ENCODE measurements at places on chromosomes 3 and 15. TPM values are rescaled to one million over a fixed set of nuclear protein-coding genes. Genes with fewer than 3 reads are reported as not detected.

DNA sequence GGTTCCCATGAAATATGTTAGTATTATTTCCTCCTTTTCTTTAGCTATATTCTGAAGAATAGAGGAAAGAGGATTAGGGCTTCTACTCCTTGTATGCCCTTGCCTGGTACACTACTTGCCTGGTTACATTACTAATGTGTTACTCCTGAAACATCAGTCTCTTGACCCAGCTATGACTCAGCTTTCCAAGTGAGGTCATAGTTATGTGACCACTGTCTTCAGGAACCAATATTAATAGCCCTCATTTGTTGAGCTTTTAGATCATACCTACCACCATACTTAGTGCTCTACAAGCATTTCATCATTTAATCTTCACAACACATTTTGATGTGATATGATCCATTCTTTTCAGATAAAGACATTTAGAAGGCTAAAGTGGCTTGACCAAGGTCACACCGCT, 60.3 kb downstream of the CMSS1 start:
- no peaks in the 10 kb centered on the region for H3K36me3 ChIP-seq
- no peak for DNase-seq
- no peak overlapping the region for H3K4me3 ChIP-seq
- H3K4me1 ChIP-seq, result peaks cover 8% of the 10 kb centered on the region
- no peak overlapping the region for H3K27ac ChIP-seq
- no peaks in the 10 kb centered on the region for H3K27me3 ChIP-seq

GRCh38 chr15:22974745-22975144, 5.4 kb downstream of the CYFIP1 start:
- H3K27me3 ChIP-seq, result peaks cover 4% of the 10 kb centered on the region
- no peak for DNase-seq
- no peak overlapping the region for H3K27ac ChIP-seq
- peaks cover 13% of the 10 kb centered on the region for H3K4me1 ChIP-seq
- no peak overlapping the region for H3K4me3 ChIP-seq
- no peaks in the 10 kb centered on the region for H3K36me3 ChIP-seq

GRCh38 chr15:88636654-88637053, 2.2 kb upstream of the ISG20 start:
- peak overlapping the region; percentile 99 for H3K27ac ChIP-seq
- H3K27me3 ChIP-seq, result no peaks in the 10 kb centered on the region
- DNase-seq, result no peak
- H3K36me3 ChIP-seq, result no peaks in the 10 kb centered on the region
- peaks cover 81% of the 10 kb centered on the region for H3K4me1 ChIP-seq

ISG20 gene
- 232 TPM for polyA plus RNA-seq

DNA sequence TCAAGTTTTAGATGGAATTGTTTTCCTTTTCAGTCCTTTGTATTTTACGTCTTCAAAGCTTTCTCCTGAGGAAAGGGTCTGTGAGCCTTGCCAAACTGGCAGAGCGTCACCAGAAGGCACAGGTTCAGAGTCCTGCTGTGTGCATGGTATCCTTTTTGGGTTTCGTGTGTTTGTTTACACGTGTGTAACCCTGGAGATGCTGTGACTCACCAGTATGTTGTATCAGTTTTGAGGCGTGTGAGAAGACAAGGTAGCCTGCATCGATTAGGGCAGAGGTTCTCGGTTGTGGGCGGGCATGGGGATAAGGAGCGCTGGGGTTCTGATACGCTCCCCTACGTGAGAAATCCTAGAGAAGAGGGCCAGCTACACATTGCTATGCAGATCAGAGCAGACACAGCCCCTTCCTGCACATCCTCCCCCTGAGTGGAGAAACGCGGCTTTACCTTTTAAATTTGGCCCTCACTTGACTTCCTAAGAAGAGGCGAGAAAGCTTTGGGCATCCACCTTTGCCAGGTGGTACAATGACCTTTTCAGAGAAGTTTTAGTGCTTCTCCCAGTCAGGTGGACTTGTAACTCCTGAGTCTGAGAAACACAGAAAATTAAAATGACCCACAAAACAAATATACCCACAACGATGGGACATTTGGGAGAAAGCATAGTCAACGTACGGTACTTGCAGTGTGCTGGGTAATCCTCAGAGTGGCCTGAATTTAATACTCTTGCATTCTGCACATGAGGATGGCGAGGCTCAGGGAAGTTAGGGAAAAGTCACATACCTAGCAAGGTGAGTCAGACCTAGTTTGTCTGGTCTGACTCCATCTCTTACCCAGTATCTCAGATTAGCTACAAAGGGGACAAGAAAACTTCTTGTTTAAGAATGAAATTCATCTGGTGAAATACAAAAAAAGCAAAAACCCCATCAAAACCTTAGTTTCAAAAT, 38.1 kb downstream of the TRAK1 start:
- peaks cover 41% of the 10 kb centered on the region for H3K36me3 ChIP-seq
- H3K4me3 ChIP-seq, result no peak overlapping the region
- H3K27me3 ChIP-seq, result no peaks in the 10 kb centered on the region

DNA sequence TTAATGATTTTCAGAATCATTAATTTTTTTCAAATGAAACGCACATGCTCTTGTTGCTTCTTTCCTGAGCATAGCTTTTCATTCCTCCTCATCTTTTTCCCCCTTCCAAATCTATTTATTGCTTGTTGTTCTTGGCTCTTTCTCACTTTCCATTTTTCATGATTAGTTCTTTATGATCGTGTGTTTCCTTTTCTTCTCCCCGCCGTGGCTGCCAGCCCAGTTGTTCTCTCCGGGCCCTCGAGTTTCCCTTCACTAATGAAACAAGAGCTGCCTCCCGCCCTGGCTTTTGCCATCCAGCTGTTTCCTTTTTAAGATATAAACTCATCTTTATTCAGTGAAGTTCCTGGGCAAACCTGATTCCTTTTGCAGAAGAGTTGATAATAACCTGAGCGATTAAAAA, 170.2 kb upstream of the NR2F2 start:
- no peak for DNase-seq
- no peaks in the 10 kb centered on the region for H3K4me1 ChIP-seq
- H3K27me3 ChIP-seq, result no peaks in the 10 kb centered on the region

TM2D3 gene
- polyA plus RNA-seq, result 35.5 TPM

DNA sequence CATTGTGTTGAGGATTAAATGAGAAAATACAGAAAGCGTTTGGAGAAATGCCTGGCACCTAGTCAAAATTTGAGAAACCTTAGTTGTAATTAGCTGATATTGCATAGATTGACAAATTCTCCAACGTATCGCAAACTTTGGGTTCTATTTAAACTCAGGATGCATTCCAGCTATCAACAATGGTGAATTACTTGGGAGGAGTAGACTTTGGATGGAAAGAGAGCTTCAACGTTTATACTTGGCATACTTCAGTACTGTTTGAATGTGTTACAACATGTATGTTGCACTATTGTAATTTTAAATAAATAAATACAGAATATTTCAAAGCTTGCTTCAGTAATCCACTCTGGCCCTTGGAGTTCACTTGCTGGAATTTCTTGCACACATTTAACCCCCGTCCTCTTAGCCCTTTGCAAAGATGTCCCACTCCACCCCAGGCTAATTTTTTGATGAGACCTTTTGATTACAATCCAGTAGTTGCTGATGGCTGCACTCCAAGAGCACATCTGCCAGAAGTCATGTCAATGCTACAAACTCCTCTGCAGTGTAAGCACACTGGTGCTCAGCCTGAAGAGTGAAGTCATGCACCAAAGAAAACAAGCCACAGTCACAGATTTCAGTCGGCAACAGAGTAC, 4.7 kb upstream of the DIS3L start:
- H3K27ac ChIP-seq, result no peak overlapping the region
- no peaks in the 10 kb centered on the region for H3K36me3 ChIP-seq
- H3K27me3 ChIP-seq, result no peaks in the 10 kb centered on the region
- H3K4me3 ChIP-seq, result no peak overlapping the region
- peaks cover 9% of the 10 kb centered on the region for H3K4me1 ChIP-seq

- no peaks in the 10 kb centered on the region for H3K36me3 ChIP-seq
- H3K4me1 ChIP-seq, result no peaks in the 10 kb centered on the region
These were observed 226.8 kb downstream of the NTRK3 start for GRCh38 chr15:88029696-88030095.

DNA sequence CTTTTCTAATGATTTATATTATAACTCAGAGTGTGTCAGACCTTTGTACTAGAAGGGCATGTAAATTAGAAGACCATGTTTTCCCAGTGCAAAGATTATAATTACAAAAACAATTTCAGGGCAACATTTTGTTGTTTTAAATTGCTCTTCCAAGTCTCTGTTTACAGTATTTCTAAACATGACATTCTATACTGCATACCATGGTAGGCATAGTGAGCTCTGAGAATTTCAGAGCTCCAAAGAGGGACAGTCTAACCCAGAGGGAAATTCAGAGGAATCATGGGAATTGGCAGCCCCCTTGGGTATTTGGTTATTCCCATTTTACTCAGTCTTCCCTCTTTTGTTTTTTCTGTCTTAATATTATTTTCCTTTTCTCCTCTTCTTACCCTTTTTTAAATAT, 361.5 kb upstream of the SEMA6D start:
- H3K27ac ChIP-seq, result no peak overlapping the region
- H3K4me3 ChIP-seq, result no peak overlapping the region
- no peaks in the 10 kb centered on the region for H3K36me3 ChIP-seq
- DNase-seq, result no peak
- H3K27me3 ChIP-seq, result no peaks in the 10 kb centered on the region
- H3K4me1 ChIP-seq, result no peaks in the 10 kb centered on the region

DNA sequence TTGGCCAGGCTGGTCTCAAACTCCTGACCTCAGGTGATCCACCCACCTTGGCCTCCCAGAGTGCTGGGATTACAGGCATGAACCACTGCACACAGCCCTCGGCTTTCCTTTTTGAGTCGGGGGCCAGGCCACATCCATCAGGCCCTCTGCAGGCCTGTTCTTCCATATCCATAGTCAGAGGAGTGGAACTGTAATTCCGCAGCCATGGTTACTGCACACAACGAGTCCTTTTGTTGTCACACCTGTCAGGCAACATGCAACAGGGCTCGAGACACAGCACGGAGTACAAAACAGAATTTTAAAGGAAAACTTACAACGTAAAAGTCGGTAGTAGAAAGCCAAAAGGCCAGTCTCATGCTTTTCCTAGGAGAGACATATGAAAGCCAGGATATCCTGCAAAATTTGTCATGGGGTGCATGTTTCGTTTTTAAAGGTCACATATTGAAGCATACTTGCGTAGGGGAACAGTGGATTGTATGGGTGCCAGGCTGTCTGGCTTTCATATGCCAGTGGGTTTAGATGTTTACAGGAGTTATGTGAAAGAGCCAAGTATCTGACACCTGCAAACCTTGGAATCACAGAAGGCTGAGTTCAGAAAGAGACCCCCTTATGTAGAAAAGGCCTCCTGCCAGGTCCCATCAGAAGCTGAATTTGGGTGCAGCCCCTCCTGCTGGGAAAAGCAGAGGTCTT, 63.2 kb upstream of the LPP start:
- H3K27ac ChIP-seq, result no peak overlapping the region
- no peaks in the 10 kb centered on the region for H3K36me3 ChIP-seq
- H3K4me3 ChIP-seq, result no peak overlapping the region
- no peaks in the 10 kb centered on the region for H3K27me3 ChIP-seq

PAQR5 gene
- not detected for polyA plus RNA-seq

- H3K27me3 ChIP-seq, result peaks cover 95% of the 10 kb centered on the region
- H3K4me1 ChIP-seq, result peaks cover 26% of the 10 kb centered on the region
- H3K27ac ChIP-seq, result no peak overlapping the region
- peak; percentile 73 for DNase-seq
These were observed 27.0 kb upstream of the POLG start for GRCh38 chr15:89361451-89362202.

DNA sequence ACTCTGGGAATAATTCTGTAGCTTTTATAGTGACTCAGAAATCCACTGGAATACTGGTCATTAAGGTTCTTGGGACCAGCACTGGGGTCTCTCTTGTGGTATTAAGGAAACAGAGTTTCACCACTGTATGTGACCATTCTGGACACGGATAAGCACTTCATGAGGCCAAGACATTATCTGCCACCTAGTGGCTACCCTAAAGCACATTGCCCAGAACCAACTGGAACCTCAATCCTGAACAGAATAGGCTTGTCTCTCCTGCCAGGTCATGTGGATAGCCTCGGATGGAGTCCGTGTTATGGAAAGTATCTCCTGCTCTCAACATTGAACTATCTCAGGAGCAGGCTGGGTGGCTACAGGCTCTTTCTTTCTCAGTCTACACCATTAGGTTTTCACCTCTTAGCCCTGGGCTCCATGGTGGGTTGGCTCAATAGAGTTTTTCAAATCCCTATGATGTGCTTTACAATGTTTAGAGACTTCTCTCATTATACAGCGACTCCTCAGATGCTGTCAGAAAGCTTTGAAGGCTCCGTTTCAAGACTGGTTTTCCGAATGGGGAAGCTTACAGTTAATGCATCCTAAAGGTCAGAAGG, 167.6 kb upstream of the ST8SIA2 start:
- no peak for DNase-seq
- H3K4me3 ChIP-seq, result no peak overlapping the region
- no peaks in the 10 kb centered on the region for H3K27me3 ChIP-seq
- H3K4me1 ChIP-seq, result no peaks in the 10 kb centered on the region
- H3K36me3 ChIP-seq, result no peaks in the 10 kb centered on the region

DNA sequence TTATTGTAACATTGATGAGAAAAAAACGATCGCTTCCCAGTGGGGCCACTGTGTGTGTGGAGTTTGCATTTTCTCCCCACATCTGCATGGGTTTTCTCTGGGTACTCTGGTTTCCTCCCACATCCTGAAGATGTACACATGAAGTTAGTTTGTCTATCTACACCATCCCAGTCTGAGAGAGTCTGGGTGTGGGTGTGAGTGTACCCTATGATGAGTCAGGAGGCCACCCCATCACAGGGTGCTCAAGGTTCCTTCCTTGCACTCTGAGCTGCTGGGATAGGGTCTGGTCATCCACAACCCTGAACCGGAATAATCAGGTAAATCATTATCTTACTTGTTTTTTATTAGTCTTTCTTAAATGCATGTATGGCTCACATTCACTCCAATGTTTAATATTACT, 457.1 kb downstream of the NTRK3 start:
- H3K36me3 ChIP-seq, result no peaks in the 10 kb centered on the region
- DNase-seq, result no peak
- no peak overlapping the region for H3K27ac ChIP-seq
- H3K4me1 ChIP-seq, result no peaks in the 10 kb centered on the region
- no peaks in the 10 kb centered on the region for H3K27me3 ChIP-seq

CEP152 gene
- polyA plus RNA-seq, result 1.5 TPM

GNB5 gene
- 58.5 TPM for polyA plus RNA-seq

GRCh38 chr3:140216249-140216648, 281.3 kb downstream of the CLSTN2 start:
- no peak for DNase-seq
- no peaks in the 10 kb centered on the region for H3K36me3 ChIP-seq
- H3K4me3 ChIP-seq, result no peak overlapping the region
- H3K4me1 ChIP-seq, result no peaks in the 10 kb centered on the region
- H3K27me3 ChIP-seq, result no peaks in the 10 kb centered on the region

GRCh38 chr3:72533591-72534473, 314.4 kb downstream of the SHQ1 start:
- H3K27ac ChIP-seq, result no peak overlapping the region
- H3K4me1 ChIP-seq, result peaks cover 6% of the 10 kb centered on the region
- DNase-seq, result peak; percentile 38
- peaks cover 9% of the 10 kb centered on the region for H3K27me3 ChIP-seq
- no peak overlapping the region for H3K4me3 ChIP-seq

DNA sequence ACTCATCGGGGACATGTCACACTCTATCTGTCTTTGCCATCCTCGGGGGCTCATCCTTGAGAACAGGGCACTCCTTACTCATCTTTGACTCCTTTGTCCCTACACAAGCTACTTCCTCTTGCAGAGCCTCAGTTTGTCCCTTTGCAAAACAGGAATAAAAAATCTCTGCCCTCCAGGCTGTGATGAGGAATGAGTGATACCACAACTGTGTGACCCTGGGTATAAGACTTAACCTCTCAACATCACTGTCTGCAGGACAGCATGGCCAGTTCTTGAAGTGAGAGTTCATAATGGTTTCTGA, 48.5 kb downstream of the IQSEC1 start:
- H3K4me3 ChIP-seq, result no peak overlapping the region
- H3K4me1 ChIP-seq, result peaks cover 42% of the 10 kb centered on the region
- no peaks in the 10 kb centered on the region for H3K27me3 ChIP-seq
- DNase-seq, result no peak

THAP10 gene
- 0.07 TPM for polyA plus RNA-seq

USP13 gene
- 1.9 TPM for polyA plus RNA-seq

Data from B cell (primary cell).